ENCODE measurements at places on chromosomes 16 and 17.

- peak; percentile 92 for DNase-seq
Measured at GRCh38 chr16:1745900-1746692, 25.2 kb downstream of the NME3 start.

GRCh38 chr17:72075995-72076677 lies 44.7 kb upstream of the SOX9 start:
- DNase-seq = no peak

DNA sequence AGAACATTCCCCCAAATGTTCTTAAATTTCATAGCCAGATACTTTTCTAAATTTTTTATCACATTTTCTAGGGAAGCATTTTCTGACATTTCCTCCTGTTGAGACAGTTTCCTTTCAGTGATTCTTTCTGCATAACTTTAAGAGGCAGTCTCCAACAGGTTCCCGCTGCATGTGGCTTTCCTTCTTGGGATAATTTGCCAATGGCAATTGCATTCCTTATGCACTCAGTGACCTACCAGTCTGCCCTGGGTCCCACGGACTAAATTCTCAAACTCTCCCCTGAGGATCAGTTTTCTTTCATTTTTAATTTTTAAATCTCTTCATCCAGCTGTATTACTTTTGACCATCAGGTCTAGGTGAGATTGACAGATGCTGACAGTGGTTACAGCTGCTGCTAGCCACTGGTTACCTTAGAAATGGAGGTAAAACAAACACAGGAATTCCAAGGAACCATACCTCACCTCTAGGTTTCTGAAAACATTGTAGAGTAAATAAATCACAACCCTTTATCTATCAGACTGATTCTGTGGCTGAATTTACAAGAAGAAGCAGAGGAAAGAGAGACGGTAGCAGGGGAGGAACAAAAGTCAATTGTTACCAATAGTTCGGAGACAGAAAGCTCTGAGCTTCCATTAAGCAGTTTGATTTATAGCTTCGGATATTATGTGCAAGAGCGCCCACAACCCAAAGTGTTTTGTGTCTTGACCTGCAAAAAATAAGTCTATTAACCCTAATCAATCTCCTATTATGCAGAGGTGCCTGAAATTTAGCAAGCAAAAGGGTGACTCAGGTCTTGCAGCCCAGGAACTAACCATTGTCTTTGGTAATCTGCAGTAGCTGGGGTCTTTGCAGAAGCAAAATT lies 216.0 kb downstream of the PMP22 start:
- no peak for DNase-seq

GRCh38 chr16:17775061-17775460 lies 304.3 kb upstream of the XYLT1 start:
- DNase-seq = no peak

GRCh38 chr17:7001318-7001961 lies 5.6 kb downstream of the ALOX12 start:
- peak; percentile 31 for DNase-seq

GRCh38 chr17:63544467-63545301 lies 5.6 kb upstream of the DCAF7 start:
- DNase-seq = no peak

DNA sequence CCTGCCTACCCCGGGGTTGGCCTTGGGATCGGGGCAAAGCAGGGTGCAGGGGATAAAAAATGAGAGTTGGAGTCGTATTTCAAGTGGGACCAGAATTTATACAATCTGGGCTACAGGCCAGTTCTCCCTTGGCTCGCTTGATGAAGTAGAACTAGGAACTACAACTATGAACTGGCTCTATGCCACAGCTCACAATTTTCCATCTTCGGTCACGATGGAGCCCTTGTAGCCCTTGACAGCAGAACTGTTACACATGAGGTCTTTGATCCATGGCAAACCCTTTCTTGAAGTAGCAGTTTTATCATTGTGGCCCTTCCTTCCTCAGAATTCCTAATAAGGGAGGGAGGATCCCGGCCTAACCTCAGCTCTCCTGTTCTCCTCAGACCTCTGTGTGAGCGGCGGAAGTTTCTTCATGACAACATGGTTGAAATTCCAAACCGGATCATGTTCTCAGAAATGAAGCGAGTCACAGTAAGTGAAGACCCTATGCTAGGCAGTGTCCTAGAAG lies 17.1 kb downstream of the LIG3 start:
- DNase-seq = peak; percentile 84

GRCh38 chr17:57293077-57293476 lies 36.8 kb downstream of the MSI2 start:
- peak; percentile 37 for DNase-seq

- no peak for DNase-seq
Measured at GRCh38 chr16:12288537-12289174, 312.1 kb downstream of the SNX29 start.

Data from astrocyte of the spinal cord (primary cell).